Upper lobe of right lung (tissue), 1 donor: ENCODE measurements at places on chromosomes 1 and 21. TPM values are rescaled to one million over a fixed set of nuclear protein-coding genes. Genes with fewer than 3 reads are reported as not detected.

The IRF6 gene
- total RNA-seq: 17.9 TPM

The BMP8B gene
- 2.7 TPM for total RNA-seq

- DNase-seq: no peak
- H3K27me3 ChIP-seq: no peaks in the 10 kb centered on the region
- H3K4me3 ChIP-seq: no peak overlapping the region
These were observed 6.4 kb downstream of the MGST3 start for GRCh38 chr1:165637427-165637826.

GRCh38 chr1:222592171-222592570, 2.4 kb upstream of the TAF1A start:
- H3K4me3 ChIP-seq: no peak overlapping the region
- H3K27me3 ChIP-seq: no peaks in the 10 kb centered on the region
- H3K36me3 ChIP-seq: peaks cover 4% of the 10 kb centered on the region
- H3K27ac ChIP-seq: no peak overlapping the region

GRCh38 chr21:42574234-42575027, 60.8 kb downstream of the SLC37A1 start:
- peak; percentile 62 for DNase-seq
- H3K27ac ChIP-seq: no peak overlapping the region
- H3K27me3 ChIP-seq: no peaks in the 10 kb centered on the region
- H3K36me3 ChIP-seq: no peaks in the 10 kb centered on the region
- no peak overlapping the region for H3K4me3 ChIP-seq

The ZNF648 gene
- total RNA-seq: not detected

The FCRL2 gene
- 0.20 TPM for total RNA-seq

GRCh38 chr1:21633992-21634805, 35.0 kb downstream of the RAP1GAP start:
- DNase-seq: peak; percentile 83
- no peak overlapping the region for H3K4me3 ChIP-seq
- peaks cover 3% of the 10 kb centered on the region for H3K27me3 ChIP-seq
- peak overlapping the region; percentile 17 for H3K27ac ChIP-seq
- H3K4me1 ChIP-seq: peaks cover 7% of the 10 kb centered on the region
- H3K36me3 ChIP-seq: no peaks in the 10 kb centered on the region

GRCh38 chr1:62539028-62539447, 58.3 kb upstream of the ANGPTL3 start:
- H3K27ac ChIP-seq: no peak overlapping the region
- no peak for DNase-seq
- H3K4me3 ChIP-seq: no peak overlapping the region
- no peaks in the 10 kb centered on the region for H3K4me1 ChIP-seq
- H3K36me3 ChIP-seq: peaks cover 46% of the 10 kb centered on the region
- H3K27me3 ChIP-seq: no peaks in the 10 kb centered on the region

The VANGL2 gene
- 6.3 TPM for total RNA-seq

DNA sequence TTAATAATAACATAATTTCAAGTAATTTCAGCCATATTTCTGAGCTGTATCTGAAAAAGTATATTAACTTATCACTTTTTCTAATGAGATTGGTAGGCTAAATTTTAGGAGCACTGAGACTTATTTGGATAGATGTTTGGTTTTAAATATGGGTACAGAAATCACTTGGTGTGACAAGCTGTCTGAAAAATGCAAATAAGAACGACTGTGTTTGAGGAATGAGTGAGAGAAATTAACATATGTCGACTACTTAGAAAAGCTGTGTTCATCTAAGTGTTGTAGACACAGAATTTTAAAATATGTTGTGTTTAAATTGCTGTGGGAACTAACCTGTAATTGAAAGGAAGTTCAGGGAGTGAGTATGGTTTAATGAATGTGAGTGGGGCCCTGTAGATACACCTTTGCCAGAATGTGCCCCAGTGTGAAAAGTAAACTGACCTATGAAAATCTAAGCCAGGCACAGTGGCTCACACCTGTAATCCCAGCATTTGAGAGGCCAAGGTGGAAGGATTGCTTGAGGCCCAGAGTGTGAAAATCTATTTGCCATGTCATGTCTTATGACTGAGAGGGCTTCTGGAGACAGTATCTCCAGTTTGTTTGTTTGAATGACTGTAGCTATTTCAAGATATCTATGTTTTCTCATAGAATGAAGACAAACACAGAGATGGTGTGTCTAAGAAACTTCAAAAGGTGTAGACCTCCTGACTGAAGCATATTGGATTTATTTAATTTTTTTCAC, 53.8 kb upstream of the LRRC8C start:
- no peaks in the 10 kb centered on the region for H3K27me3 ChIP-seq

DNA sequence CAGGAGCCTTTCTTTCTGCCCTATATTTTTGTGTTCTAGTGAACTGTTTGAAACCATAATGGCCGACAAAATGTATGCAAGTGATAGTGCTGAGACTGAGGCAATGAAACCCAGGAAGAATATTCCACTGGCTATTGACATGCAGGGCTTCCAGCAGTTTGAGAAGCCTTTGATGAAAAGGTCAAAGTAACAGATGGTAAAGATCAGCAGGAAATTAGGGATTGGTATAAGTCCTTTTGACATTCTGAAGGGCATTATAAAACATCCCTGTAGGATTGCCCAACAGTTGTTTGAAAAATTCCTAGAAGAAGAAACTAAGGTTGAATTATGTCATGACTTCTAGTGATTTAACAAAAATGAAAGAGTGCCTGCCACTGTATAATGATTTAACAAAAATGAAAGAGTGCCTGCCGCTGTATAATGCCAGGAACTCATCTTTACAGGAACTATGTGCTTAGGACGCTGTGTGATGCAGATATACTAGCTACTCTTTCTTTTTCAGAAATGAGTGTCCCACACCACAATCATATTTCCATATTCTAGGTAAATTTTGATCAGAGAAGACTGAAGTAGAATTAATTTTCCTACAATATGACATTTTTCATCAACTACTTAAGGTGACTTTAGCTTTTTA, 283.9 kb upstream of the ST6GALNAC5 start:
- no peak overlapping the region for H3K27ac ChIP-seq
- no peaks in the 10 kb centered on the region for H3K36me3 ChIP-seq
- no peak overlapping the region for H3K4me3 ChIP-seq

The S100A8 gene
- total RNA-seq: 266 TPM

- DNase-seq: no peak
- no peak overlapping the region for H3K27ac ChIP-seq
- peaks cover 19% of the 10 kb centered on the region for H3K4me1 ChIP-seq
- no peaks in the 10 kb centered on the region for H3K36me3 ChIP-seq
- no peak overlapping the region for H3K4me3 ChIP-seq
These were observed 4.1 kb downstream of the SEMA4A start for GRCh38 chr1:156157506-156157905.

- peak; percentile 76 for DNase-seq
- H3K4me1 ChIP-seq: peaks cover 14% of the 10 kb centered on the region
- H3K4me3 ChIP-seq: peak overlapping the region; percentile 94
- peak overlapping the region; percentile 91 for H3K27ac ChIP-seq
- H3K27me3 ChIP-seq: no peaks in the 10 kb centered on the region
These were observed 596 bp downstream of the TOR3A start for GRCh38 chr1:179082333-179082998.

The PM20D1 gene
- 0.72 TPM for total RNA-seq

- H3K36me3 ChIP-seq: peaks cover 1% of the 10 kb centered on the region
- peaks cover 35% of the 10 kb centered on the region for H3K4me1 ChIP-seq
- H3K27ac ChIP-seq: peak overlapping the region; percentile 99
- DNase-seq: no peak
These were observed 463 bp upstream of the PRRC2C start for GRCh38 chr1:171484760-171485374.

- H3K36me3 ChIP-seq: no peaks in the 10 kb centered on the region
- H3K27ac ChIP-seq: no peak overlapping the region
- H3K4me1 ChIP-seq: no peaks in the 10 kb centered on the region
- H3K4me3 ChIP-seq: no peak overlapping the region
- DNase-seq: no peak
These were observed 57.9 kb downstream of the FMN2 start for GRCh38 chr1:240149484-240150094.

The MEX3A gene
- 0.52 TPM for total RNA-seq

GRCh38 chr1:18882486-18882885, 19.9 kb downstream of the ALDH4A1 start:
- DNase-seq: no peak
- peaks cover 7% of the 10 kb centered on the region for H3K36me3 ChIP-seq
- no peak overlapping the region for H3K4me3 ChIP-seq
- no peak overlapping the region for H3K27ac ChIP-seq
- H3K27me3 ChIP-seq: no peaks in the 10 kb centered on the region

The DFFB gene
- 8.5 TPM for total RNA-seq

- peak; percentile 89 for DNase-seq
- peak within 1 kb of the TSS; percentile 86 for H3K27ac ChIP-seq
- peaks cover 56% of the 10 kb centered on the region for H3K4me1 ChIP-seq
- H3K4me3 ChIP-seq: peak within 1 kb of the TSS; percentile 59
These were observed at the start of gene SELENON for GRCh38 chr1:25799935-25800702. Gene SELENON, plus strand, starts transcription at chr1:25800193. Its CDS starts 38 bp downstream, at chr1:25800231.

DNA sequence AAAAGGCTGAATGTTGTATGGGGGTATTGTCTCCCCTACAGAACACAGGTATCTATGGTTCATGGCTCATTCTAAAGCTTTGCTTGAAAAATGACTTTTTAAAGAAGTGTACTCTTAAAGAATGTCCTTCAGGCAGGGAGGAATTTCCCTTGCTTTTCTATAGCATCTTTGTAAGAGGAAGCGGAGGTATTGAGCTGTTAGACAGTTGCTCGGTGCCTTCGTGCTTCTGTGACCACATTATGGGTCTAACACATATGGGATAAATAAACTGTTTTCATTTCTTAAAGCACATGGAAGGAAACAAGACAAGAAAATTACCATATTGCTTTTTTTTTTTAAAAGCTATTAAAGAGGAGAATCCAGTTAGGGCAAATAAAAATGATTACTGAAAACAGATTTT, 182.9 kb downstream of the NTNG1 start:
- H3K4me1 ChIP-seq: no peaks in the 10 kb centered on the region
- H3K36me3 ChIP-seq: no peaks in the 10 kb centered on the region
- no peaks in the 10 kb centered on the region for H3K27me3 ChIP-seq
- no peak for DNase-seq
- H3K27ac ChIP-seq: no peak overlapping the region

- H3K36me3 ChIP-seq: no peaks in the 10 kb centered on the region
- H3K4me3 ChIP-seq: peak overlapping the region; percentile 40
- H3K4me1 ChIP-seq: peaks cover 15% of the 10 kb centered on the region
- H3K27me3 ChIP-seq: no peaks in the 10 kb centered on the region
- H3K27ac ChIP-seq: no peak overlapping the region
These were observed 10.4 kb downstream of the CLEC20A start for GRCh38 chr1:178486100-178487069.

- no peaks in the 10 kb centered on the region for H3K27me3 ChIP-seq
- DNase-seq: no peak
- H3K4me1 ChIP-seq: no peaks in the 10 kb centered on the region
- H3K4me3 ChIP-seq: no peak overlapping the region
- H3K27ac ChIP-seq: no peak overlapping the region
These were observed 648.5 kb downstream of the LMO4 start for GRCh38 chr1:87977145-87977544.

DNA sequence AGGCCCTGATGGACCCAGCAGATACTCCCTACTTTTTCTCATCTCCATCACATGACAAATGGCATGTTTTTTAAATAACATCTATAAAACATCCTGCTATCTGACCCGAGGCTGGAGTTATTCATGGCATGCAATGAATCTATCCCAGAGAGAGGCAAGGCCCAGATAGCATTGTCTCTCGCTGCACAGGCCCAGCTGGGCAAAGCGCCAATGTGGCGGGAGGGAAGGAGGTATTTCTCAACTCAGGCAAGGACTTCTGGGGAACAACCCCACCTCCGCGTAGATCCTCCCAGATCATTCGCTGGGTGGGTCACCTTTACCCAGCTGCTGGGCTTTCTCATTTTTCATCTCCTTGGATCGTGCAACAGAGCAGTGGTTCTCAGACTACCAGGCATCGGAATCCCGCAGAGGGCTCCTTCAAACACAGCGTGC, 59.8 kb downstream of the ERG start:
- DNase-seq: peak; percentile 81
- no peaks in the 10 kb centered on the region for H3K27me3 ChIP-seq
- H3K4me1 ChIP-seq: peaks cover 27% of the 10 kb centered on the region
- H3K27ac ChIP-seq: no peak overlapping the region

DNA sequence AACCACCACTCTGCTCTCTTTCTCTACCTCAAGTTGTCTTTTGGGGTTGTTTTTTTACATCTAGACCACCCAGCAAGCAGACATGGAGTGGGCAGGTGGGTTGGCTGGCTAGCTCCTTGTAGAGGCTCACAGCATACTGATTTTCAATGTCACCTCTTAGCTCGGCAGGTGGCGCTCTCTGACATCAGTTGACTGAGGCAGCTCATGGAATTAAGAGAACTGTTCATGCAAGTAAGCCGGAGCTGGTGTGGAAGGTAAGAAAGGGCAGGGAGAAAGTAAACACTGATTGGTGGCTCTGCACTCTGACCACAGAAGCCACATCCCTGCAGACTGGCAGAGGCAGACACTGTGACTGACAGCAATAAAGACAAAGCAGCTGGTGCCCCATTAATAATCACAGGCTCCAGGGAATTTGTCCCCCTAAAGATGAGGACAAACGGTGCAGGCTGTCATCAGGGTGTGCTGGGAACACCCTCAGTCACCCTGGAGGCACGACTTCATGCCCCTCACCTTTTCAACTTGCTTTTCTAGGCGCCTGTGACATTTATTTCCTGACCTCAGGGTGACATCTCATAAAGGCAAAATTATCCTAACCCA, 226.8 kb downstream of the LMX1A start:
- H3K27me3 ChIP-seq: peaks cover 12% of the 10 kb centered on the region
- H3K36me3 ChIP-seq: no peaks in the 10 kb centered on the region
- peak; percentile 68 for DNase-seq
- H3K4me3 ChIP-seq: no peak overlapping the region
- H3K27ac ChIP-seq: no peak overlapping the region
